ENCODE measurements at places on chromosomes 1 and 21. TPM values are rescaled to one million over a fixed set of nuclear protein-coding genes. Genes with fewer than 3 reads are reported as not detected.

C1QTNF12 gene
- total RNA-seq, result 0.38 TPM

PAPPA2 gene
- total RNA-seq, result 7.0 TPM

TTC34 gene
- total RNA-seq, result 0.22 TPM

DNA sequence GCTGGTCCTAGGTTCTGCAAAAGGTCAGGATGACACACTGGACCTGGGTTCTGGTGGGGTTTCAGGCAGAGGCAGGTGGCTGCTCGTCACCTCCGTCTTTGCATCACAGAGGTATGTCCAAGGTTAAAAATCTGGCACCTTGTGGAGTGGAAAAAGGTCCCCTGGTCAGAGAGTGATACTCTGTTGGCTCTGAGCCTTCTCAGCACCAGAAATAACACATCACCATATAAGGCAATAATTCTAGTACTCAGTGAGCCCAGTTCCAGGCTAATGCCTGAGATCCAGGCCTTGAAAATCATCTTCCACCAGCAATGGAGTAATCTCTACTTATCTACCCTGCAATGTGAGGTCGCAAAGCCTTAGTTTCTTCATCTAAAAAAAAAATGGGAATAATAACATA is 127.3 kb upstream of the C8B start:
- H3K27ac ChIP-seq, result no peak overlapping the region
- 0 out of 2 replicates have a peak, but pooled peaks cover 4% of the 10 kb centered on the region for H3K4me1 ChIP-seq
- H3K4me3 ChIP-seq, result no peak overlapping the region
- DNase-seq, result no peak
- no peaks in the 10 kb centered on the region for H3K36me3 ChIP-seq

All from GM23248 (cell line).